Hepatocyte (in vitro differentiated cells): ENCODE measurements at places on chromosomes 5 and 9. TPM values are rescaled to one million over a fixed set of nuclear protein-coding genes. Genes with fewer than 3 reads are reported as not detected.

DNA sequence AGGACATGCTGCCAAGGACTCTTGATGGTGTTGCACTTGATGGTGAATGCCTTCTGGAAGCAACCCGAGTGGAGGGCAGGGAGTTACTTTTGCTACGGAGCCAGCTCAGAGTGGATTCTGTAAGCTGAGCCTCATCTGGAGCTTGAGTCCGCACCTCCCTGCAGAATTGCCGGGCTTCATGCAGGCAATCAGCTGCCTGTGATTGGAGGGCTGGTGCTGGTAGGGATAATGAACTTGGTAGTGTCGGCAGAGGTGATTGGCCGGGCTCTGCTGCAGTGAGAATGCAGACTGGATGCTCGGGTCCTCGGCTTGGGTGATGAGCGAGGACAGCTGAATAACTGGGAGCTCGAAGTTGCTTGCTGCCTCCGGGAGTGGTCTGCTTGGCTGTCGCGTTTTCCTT is 23.1 kb downstream of the SLC25A25 start:
- DNase-seq: peak; percentile 61
- H3K36me3 ChIP-seq: no peaks in the 10 kb centered on the region
- peaks cover 24% of the 10 kb centered on the region for H3K4me1 ChIP-seq
- peak overlapping the region; percentile 66 for H3K27ac ChIP-seq
- H3K27me3 ChIP-seq: no peaks in the 10 kb centered on the region

Gene TSSK1B
- 0.60 TPM in 1 of 2 replicates, not detected in the other for total RNA-seq

GRCh38 chr9:84493284-84493947 is 152.9 kb upstream of the SLC28A3 start:
- H3K4me3 ChIP-seq: no peak overlapping the region
- H3K27ac ChIP-seq: no peak overlapping the region
- H3K27me3 ChIP-seq: no peaks in the 10 kb centered on the region
- H3K36me3 ChIP-seq: no peaks in the 10 kb centered on the region
- H3K4me1 ChIP-seq: no peaks in the 10 kb centered on the region
- DNase-seq: no peak

- no peak overlapping the region for H3K27ac ChIP-seq
- H3K4me1 ChIP-seq: no peaks in the 10 kb centered on the region
- no peak overlapping the region for H3K4me3 ChIP-seq
- peak; percentile 50 for DNase-seq
- H3K36me3 ChIP-seq: no peaks in the 10 kb centered on the region
Measured at GRCh38 chr9:90219548-90220118, 423.0 kb downstream of the DIRAS2 start.

DNA sequence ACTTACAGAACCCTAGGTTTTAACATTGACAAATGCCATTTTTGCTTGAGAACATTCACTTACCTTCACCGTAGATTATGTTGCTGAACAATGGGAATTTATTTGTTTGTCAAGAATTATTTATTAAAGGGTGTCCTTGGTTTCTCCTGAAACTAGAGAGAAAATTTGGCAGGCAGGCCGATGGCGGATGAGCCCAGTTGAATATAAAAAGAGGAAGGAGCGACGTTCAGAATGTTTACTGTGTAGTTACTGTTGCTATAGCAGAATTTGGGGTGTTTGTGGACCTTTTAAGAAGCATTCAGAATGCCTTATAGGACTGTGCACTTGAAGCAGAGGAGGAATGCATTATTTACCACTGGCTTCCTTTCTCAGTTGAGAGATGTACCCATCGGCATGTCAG is 268.2 kb downstream of the CDH10 start:
- no peak overlapping the region for H3K27ac ChIP-seq
- no peaks in the 10 kb centered on the region for H3K27me3 ChIP-seq
- no peak overlapping the region for H3K4me3 ChIP-seq
- no peaks in the 10 kb centered on the region for H3K36me3 ChIP-seq
- H3K4me1 ChIP-seq: no peaks in the 10 kb centered on the region

- DNase-seq: no peak
- H3K4me1 ChIP-seq: no peaks in the 10 kb centered on the region
- no peaks in the 10 kb centered on the region for H3K27me3 ChIP-seq
- no peak overlapping the region for H3K27ac ChIP-seq
Measured at GRCh38 chr5:109199289-109199688, 210.5 kb downstream of the PJA2 start.

DNA sequence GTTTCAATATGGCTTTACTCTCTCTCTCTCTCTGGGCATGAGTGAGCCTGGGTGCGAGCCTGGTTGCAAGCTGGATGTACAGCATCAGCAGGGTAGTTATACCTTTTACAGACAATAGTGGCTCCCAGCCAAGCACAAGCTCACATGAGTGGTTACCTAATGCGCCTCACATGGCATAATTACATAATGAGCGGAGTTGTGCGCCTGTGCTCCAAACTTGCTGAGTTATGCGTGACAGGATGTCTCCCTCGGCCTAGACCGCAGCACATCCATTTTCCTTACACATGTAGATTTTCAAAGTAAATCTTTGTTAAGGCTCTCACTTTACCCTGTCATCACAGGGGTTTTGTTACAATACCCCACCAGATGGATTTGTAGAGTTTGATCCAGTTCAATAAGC is 233.5 kb upstream of the WWC1 start:
- no peaks in the 10 kb centered on the region for H3K4me1 ChIP-seq
- H3K27ac ChIP-seq: no peak overlapping the region
- H3K27me3 ChIP-seq: no peaks in the 10 kb centered on the region
- H3K36me3 ChIP-seq: no peaks in the 10 kb centered on the region
- no peak for DNase-seq

Gene PCDH12
- total RNA-seq: 1.1 and 4.5 TPM in 2 replicates

Gene GRAMD2B
- 24.4 and 32.5 TPM in 2 replicates for total RNA-seq

Gene SPAAR
- not detected in 2 replicates for total RNA-seq

Gene AK1
- total RNA-seq: 28.3 and 39.8 TPM in 2 replicates

Gene VAV2
- 22.2 and 24.9 TPM in 2 replicates for total RNA-seq

GRCh38 chr5:133864711-133865110 is 103.7 kb downstream of the C5orf15 start:
- H3K36me3 ChIP-seq: no peaks in the 10 kb centered on the region
- H3K4me1 ChIP-seq: no peaks in the 10 kb centered on the region
- H3K27me3 ChIP-seq: no peaks in the 10 kb centered on the region
- H3K4me3 ChIP-seq: no peak overlapping the region
